ENCODE measurements at places on chromosomes 7 and 10. TPM values are rescaled to one million over a fixed set of nuclear protein-coding genes. Genes with fewer than 3 reads are reported as not detected.

SUN3 gene
- 0.38 TPM for polyA plus RNA-seq

REEP3 gene
- polyA plus RNA-seq = 28.4 TPM

ADIRF gene
- 28.6 TPM for polyA plus RNA-seq

ADAM12 gene
- polyA plus RNA-seq = 28.0 TPM

TAS2R60 gene
- polyA plus RNA-seq = not detected

CALML3 gene
- polyA plus RNA-seq = 0.08 TPM

PTPN20 gene
- polyA plus RNA-seq = 1.4 TPM

ZC3HAV1L gene
- polyA plus RNA-seq = 31.3 TPM

STRIP2 gene
- 2.4 TPM for polyA plus RNA-seq

C10orf67 gene
- polyA plus RNA-seq = 1.7 TPM

NRCAM gene
- 15.5 TPM for polyA plus RNA-seq

LRIT1 gene
- not detected for polyA plus RNA-seq

CLCN1 gene
- polyA plus RNA-seq = 0.17 TPM

GSAP gene
- 14.3 TPM for polyA plus RNA-seq

STEAP2 gene
- 10.0 TPM for polyA plus RNA-seq

STEAP4 gene
- polyA plus RNA-seq = 0.05 TPM

NDUFB2 gene
- 176 TPM for polyA plus RNA-seq

YKT6 gene
- polyA plus RNA-seq = 74.4 TPM

GPC2 gene
- 5.9 TPM for polyA plus RNA-seq

TMEM225B gene
- polyA plus RNA-seq = 2.2 TPM

WNT16 gene
- polyA plus RNA-seq = 0.05 TPM

PDE1C gene
- polyA plus RNA-seq = 4.2 TPM

PVRIG gene
- polyA plus RNA-seq = 1.7 TPM

ACHE gene
- polyA plus RNA-seq = 5.1 TPM

HSPA12A gene
- polyA plus RNA-seq = 32.7 TPM

PON1 gene
- polyA plus RNA-seq = 0.79 TPM

ATP5MK gene
- 264 TPM for polyA plus RNA-seq

SEC61A2 gene
- polyA plus RNA-seq = 13.9 TPM

ALOX5 gene
- polyA plus RNA-seq = 2.3 TPM

SPDYE3 gene
- 6.9 TPM for polyA plus RNA-seq

IFIT2 gene
- polyA plus RNA-seq = 7.2 TPM

CACUL1 gene
- 25.1 TPM for polyA plus RNA-seq

NUDT13 gene
- 4.1 TPM for polyA plus RNA-seq

MYOF gene
- polyA plus RNA-seq = 28.4 TPM

SORBS1 gene
- 29.9 TPM for polyA plus RNA-seq

TAS2R4 gene
- 0.73 TPM for polyA plus RNA-seq

MMD2 gene
- polyA plus RNA-seq = 0.13 TPM

C10orf143 gene
- polyA plus RNA-seq = 7.1 TPM

ETV1 gene
- polyA plus RNA-seq = 32.3 TPM

METTL27 gene
- 3.6 TPM for polyA plus RNA-seq

FEZF1 gene
- polyA plus RNA-seq = not detected

DRGX gene
- polyA plus RNA-seq = 0.14 TPM

FKBP6 gene
- 0.78 TPM for polyA plus RNA-seq

CPA2 gene
- 0.47 TPM for polyA plus RNA-seq

RPEL1 gene
- not detected for polyA plus RNA-seq

SEMA3A gene
- 16.0 TPM for polyA plus RNA-seq

NODAL gene
- 0.51 TPM for polyA plus RNA-seq

ACSM6 gene
- polyA plus RNA-seq = 0.47 TPM
